ENCODE measurements at places on chromosomes 5 and 9.

- peak; percentile 62 for ATAC-seq
Observed at GRCh38 chr5:133639850-133640528, 27.6 kb upstream of the FSTL4 start.

DNA sequence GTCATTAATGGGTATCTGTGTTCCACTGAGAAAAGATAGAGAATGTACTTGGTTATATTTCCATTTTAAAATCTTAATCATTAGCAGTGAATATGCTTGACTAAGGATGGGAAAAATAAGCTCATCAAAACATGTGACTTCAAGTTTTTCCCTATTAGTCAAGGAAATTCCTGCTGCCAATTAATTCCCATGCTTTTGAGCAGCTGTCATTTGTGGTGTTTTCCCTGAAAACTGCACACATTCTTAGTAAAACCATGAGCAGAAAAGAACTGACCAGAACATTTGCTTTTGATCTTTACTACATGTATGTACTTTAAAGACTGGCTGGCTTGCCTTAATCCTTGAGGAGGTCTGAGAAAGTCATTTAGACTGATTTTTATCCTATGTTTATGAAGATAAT lies 75.2 kb downstream of the AOPEP start:
- ATAC-seq: no peak

GRCh38 chr5:178553517-178553916 lies 36.7 kb downstream of the COL23A1 start:
- peak; percentile 13 for ATAC-seq

- ATAC-seq: no peak
Observed at GRCh38 chr9:123924727-123925126, 5.2 kb downstream of the DENND1A start.

DNA sequence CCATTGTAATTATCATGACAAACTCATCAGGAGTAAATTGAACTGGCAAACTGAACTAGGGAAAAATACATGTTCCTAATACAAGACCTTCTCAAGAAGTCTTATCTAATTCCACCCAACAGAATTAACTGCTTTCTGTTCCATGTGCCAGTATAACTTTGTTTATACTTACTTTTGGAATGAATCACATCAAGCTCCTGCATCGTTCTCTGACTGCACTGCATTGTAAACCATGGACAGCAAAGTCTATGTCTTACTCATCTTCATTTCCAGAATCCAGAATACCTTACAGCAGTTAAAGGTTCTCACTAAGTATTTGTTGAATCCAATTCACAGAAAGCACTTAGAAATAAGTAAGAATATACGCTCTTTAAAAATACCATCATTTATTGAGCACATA lies 102.8 kb downstream of the PLK2 start:
- ATAC-seq: no peak
